ENCODE measurements at places on chromosomes 7 and 10.

- DNase-seq = no peak
These were observed 1260.8 kb downstream of the GATA3 start for GRCh38 chr10:9315292-9315691.

DNA sequence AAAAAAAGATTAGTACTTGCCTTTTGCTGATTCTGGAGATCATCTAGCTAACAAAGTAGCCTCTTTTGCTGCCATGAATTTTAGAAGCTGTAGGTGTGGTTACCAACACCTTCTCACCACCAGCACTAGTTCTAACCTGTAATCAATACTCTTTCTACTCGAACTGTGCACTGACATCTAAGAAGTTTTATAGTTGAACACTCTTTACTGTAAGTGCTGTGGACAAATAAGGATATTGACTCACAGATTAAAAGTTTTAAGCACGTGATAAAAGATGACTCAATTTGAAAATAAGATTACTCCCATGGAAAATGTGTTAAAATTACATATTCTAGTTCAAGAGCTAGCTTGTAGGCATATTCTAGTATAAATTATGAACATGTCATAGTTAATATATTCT, 89.9 kb downstream of the REEP3 start:
- DNase-seq = no peak

- no peak for DNase-seq
These were observed 18.6 kb downstream of the FOXK1 start for GRCh38 chr7:4700577-4701235.

DNA sequence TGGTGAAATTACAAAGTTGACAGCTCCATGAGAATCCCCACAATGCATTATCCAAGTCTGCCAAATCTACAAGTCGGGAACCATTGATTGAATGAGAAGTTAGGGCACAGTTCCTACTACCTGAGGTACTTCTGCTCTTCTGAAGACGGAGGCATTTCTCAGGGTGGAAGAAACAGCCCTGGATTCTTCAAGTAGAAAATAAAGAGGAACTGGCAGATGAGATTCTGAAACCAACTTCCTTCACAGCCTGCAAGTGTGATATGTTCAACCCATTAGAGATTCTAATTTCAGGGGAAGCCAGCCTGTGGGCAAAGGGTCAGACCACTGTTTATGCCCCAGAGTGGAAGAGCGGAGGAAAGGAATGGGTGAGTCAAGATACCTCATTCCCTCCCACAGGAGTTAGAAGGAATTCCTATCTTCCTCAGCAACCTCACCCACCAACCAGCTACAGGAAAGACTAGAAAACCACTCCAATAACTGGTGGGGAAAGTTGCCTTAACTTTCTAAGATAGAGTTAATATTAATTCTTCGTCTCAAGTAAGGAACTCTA, 50.5 kb upstream of the BMPER start:
- DNase-seq = peak; percentile 31

DNA sequence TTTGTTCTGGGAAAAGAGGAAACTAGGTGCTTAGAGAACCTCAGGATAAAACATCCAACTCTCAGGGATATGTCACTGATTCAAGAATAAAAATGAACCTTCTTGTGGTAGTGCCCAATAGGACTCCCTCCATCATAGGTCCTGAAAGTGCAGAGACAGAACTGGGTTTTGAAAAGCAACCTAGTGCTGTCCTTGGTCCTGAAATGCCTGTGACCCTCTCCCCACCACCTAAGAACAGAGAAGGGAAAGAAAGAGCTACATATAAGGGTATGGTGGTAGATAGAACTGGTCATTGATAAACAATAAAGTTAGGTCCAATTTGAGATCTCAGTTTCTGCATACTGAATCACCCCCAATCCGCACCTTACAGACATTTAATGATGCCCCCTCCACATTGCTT, 953.3 kb downstream of the XPNPEP1 start:
- DNase-seq = no peak

GRCh38 chr7:140604760-140605159, 35.9 kb downstream of the DENND2A start:
- DNase-seq = no peak

GRCh38 chr10:112359606-112360307, 14.2 kb upstream of the ACSL5 start:
- no peak for DNase-seq

- no peak for DNase-seq
These were observed 59.5 kb upstream of the NPTX2 start for GRCh38 chr7:98557538-98558031.

DNA sequence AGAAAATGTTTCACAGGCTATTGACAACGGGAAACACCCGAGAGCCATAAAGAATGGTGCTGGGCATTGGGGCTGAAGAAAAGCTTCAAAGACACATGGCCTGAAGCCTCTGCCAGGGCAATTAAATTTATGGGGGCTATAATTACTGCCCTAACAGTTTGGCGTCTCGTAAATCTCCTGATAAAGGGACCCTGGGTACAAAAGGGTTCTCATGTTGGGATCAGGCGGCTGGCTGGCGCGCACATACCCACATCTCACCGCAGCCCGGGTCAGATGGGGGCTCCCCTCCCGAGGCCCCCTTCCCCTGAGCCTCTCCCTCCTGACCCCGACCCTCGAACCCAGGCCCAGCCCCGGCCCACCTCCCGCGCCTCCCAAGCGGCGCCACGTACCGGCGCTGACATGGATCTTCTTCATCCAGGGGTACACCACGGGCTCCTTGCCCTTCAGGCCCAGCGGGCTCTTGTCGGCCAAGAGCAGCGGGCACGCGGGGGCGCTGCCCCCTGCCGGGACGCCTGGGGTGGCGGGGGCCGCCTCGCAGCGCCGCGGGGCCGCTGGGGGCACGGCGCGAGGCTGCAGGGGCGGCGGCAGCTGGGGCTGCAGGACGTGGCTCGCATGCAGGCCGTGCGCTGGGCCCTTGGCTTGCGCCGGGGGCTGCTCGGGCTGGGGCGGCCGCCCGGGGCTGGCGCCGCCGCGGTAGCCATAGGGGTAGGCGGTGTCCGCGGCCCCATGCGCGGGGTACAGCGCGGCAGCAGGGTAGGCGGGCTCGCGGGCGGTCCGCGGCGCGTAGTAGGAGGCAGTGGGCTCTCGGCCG, 623 bp downstream of the HOXA4 start:
- no peak for DNase-seq

GRCh38 chr10:102678842-102679289, 34.6 kb downstream of the TRIM8 start:
- peak; percentile 76 for DNase-seq

GRCh38 chr7:155856656-155857055, 44.4 kb upstream of the SHH start:
- no peak for DNase-seq
